Hematopoietic multipotent progenitor cell treated with erythropoietin and hydrocortisone succinate and interleukin-3 and kit ligand, for 15 days (in vitro differentiated cells): ENCODE measurements at places on chromosomes 4 and X.

DNA sequence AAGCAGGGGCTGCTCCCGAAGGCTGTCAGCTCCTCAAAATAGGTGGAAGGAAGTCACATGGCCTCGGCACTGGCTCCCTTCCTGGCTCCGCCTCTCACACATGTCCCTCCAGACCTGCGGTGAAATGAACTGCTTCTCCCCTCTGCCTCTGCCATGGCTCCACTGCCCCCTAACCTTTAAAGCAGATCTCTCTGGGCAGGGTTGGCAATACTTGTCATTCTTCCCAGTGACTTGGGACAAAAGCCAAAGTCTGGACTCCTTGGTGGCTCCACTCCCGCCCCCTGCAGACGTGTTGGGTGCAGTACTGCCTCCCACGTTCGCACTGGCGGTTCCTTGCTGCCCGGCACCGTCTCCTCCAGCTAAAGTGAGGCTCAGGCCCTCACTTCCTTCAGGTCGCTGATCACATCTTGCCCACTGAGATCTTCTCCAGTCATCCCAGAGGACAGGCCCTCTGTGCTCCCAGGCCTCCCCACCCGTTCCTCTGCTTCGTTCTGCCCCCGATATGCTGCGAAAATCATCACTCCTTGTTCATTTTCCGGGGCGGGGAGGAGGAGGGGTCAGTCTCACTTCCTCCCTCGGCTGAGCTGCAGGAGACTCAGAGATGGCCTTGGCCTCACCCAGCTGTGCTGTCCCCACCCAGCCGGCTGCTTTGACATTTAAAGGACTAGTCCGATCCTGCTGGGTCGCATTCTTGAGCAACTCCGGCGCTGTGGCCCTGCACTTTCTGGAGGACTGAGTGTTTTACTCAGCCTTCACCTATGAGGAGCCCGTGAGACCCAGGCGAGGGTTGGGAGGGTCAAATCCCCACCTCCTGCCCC lies 97.4 kb downstream of the PHKA2 start:
- DNase-seq, result peak; percentile 14

DNA sequence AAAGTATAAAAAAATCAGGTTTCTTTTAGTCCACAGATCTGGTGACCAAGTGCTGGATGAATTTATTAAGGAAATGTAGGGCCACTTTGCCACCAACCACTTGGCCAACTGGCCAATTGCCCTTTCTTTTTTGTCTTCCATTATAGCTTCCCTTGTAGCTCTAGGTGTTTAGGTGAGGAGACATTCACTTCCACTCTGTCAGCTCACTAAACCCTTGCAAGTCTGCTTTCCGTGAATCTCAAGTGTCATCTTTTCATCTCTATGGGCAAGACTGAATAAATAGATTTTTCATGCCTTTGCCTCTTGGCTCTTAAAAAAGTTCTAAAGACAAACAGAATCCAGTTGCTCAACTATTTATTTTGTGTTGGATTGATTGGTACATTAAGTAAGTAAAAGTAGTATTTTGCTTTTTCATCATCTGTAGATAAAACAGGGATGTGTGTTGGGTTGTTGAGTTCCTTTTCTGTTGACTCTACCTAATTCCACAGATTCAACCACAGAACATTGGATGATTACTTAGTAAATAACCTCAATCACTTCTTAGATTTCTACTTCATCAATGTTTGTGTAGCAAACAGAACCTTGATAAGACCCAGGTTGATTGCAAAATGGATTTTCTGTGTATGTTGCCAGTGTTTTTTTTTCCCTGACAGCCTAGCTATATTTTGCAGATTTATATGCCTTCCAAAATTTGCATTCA lies 68.1 kb upstream of the GRXCR1 start:
- no peak for DNase-seq

DNA sequence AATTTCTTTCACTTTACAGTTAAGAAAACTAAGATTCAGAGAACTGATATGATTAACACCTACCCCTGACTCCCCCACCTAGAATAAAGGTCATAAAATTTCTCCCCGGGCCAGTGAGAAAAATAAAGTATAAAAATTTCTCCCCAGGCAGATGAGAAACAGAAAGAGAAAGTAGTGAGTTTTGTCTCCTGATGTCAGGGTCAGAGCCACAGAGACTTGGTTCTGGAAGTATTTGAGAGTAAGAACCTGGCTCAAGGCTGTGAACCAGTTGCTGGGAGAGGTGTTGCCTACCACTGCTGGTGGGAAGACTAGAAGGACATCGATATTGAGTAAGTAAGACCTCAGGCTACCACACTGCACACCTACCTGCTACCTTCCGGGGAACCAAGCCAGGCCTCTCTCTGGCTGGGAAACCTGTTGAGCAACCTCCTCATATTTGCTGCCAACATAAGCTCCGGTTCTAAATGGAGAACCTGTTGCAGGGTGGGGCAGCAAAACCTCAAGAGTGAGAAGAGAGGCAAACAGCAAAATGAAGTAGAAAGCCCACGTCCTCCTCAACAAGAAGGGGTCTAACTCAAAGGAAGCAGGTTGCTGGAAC lies 104.2 kb upstream of the PUDP start:
- no peak for DNase-seq

DNA sequence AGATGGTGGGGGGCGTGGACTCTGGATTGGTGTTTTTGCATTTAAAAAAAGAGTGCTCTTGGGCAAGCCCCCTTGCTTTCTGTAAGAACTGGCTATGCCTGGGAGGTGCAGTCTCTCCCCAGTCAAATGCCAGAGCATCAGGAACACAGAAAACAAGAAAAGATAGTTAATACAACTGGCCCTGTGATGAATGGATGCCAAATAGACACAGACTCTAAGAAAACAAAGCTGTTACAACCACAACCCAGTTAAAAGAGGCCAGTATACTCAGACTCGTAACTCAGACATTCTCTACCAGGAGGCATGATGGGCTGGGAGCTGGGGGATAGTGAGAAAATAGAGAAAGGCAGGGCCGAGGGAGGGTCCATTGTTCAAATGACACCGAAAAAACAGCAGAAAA lies 32.5 kb upstream of the C1QTNF7 start:
- no peak for DNase-seq

- DNase-seq, result no peak
Observed at GRCh38 chrX:49934148-49934547, 11.8 kb downstream of the CLCN5 start.

GRCh38 chr4:150389896-150390530 lies 191.9 kb upstream of the MAB21L2 start:
- DNase-seq, result no peak
